Stimulated activated CD8-positive, alpha-beta memory T cell treated with anti-CD3 and anti-CD28 coated beads, Interleukin-4, amount 100 ng/mL, for 1 hour (primary cell): ENCODE measurements at places on chromosomes 11 and 22.

DNA sequence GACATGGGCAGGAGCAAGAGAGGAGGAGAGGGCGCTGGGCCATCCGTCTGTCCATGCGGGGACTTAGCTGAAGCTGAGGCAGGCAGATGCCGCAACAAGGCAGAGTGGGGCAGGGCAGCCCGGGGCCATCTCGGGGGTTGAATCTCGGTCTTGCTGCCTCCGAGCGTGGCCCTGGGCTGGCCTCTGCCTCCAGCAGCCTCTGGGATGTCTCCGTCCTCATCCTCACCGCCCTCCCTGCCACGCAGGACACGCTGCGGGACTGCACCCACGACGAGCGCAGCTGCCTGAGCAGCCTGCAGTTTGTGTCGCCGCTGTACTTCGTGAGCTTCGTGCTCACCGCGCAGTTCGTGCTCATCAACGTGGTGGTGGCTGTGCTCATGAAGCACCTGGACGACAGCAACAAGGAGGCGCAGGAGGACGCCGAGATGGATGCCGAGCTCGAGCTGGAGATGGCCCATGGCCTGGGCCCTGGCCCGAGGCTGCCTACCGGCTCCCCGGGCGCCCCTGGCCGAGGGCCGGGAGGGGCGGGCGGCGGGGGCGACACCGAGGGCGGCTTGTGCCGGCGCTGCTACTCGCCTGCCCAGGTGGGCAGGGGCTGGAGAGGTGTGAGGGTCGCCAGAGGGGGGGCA is 108.4 kb downstream of the CACNA1I start:
- DNase-seq, result no peak

DNA sequence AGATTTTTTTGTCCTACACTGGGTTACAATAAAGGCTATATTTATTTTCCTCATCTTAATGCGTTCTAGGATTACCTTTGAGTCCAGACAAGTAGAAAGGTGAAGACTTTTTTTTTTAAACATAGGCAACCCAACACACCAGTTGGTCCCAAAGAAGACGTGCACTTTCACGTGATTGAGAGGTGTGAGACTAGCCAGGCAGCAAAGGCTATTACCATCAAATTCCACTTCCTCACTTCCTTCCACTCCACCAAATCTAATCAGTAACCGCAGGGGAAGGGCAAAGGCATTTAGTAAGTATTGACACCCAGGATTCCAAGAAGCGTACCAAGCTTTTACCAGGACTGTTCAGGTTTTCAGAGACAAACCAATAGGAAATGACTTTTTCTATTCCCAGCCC is 109.3 kb downstream of the APIP start:
- no peak for DNase-seq

- no peak for DNase-seq
These were observed 241.3 kb upstream of the ZC3H12C start for GRCh38 chr11:109851780-109852390.

- DNase-seq, result no peak
These were observed 7.7 kb downstream of the ELF5 start for GRCh38 chr11:34505874-34506273.

- DNase-seq, result no peak
These were observed 64.4 kb downstream of the INSC start for GRCh38 chr11:15179167-15179566.

DNA sequence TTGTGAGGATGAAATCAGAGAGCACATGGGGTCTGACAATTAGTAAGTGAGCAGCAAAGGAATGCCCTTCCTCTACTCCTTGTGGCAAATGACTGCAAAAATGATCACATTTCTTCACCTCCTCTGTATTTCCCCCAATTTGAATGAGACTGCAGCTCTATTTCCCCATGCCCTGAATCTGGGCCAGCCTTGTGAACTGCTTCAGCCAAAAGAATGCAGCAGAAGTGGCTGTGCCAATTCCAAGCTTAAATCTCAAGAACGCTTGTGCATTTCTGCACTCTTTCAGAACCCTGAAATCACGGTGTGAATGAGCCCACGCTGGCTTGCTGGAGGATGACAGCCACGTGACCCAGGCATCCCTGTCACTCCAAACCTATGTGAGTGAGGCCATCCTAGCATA is 9.9 kb downstream of the SLC43A3 start:
- no peak for DNase-seq

DNA sequence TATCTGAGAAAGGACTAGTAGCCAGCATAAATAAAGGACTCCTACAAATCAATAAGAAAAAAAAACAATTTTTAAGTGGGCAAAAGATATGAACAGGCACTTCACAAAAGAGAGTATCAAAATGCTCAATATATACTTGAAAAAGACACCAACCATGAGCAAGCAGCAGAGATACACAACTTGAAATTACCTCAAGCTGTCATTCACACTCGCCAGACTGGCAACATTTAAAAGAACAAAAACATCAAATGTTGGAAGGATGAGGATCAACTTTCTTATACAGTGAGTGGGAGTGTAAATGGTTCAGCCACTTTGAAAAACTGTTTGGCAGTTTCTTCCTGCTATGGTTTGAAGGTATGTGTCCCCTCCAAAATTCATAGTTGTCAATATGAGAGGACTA is 23.9 kb upstream of the ELFN2 start:
- DNase-seq, result no peak

DNA sequence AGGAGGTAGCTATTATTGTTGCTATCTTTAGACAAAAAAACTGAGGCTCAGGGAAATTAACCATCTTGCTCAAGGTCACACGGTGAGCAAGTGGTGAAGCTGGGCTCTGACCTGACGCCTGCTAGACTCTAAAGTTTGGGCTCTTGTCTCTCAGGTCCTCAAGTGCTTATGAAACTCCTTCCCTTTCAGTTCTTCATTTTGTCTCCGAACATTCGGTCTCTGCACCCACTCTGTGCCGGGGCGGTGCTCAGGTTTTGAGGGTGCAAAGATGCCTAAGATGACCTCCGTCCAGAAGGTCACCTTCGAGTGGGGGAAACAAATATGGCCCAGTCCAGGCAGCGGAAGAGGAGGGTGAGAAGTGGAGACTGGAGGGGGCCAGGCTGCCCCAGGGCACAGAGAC is 16.0 kb downstream of the OVOL1 start:
- DNase-seq, result no peak

DNA sequence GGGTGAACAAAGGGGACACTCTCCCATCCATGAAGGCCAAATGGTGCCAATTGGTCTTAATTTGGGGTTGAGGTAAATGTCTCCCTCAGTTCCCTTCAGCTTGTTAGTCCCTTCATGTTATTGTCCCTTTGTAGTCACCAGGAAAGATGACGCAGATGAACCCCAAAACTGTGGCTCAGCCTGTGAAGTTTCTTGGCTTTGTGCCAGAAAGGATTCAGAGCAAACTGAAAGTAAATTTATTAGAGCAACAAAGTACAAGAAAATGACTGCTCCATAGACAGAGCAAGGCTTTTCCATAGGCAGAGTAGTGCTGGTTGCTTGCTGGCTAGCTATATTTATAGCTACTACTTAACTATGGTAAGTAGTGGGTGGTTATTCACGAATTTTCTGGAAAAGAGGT is 16.7 kb downstream of the OR4C3 start:
- no peak for DNase-seq

DNA sequence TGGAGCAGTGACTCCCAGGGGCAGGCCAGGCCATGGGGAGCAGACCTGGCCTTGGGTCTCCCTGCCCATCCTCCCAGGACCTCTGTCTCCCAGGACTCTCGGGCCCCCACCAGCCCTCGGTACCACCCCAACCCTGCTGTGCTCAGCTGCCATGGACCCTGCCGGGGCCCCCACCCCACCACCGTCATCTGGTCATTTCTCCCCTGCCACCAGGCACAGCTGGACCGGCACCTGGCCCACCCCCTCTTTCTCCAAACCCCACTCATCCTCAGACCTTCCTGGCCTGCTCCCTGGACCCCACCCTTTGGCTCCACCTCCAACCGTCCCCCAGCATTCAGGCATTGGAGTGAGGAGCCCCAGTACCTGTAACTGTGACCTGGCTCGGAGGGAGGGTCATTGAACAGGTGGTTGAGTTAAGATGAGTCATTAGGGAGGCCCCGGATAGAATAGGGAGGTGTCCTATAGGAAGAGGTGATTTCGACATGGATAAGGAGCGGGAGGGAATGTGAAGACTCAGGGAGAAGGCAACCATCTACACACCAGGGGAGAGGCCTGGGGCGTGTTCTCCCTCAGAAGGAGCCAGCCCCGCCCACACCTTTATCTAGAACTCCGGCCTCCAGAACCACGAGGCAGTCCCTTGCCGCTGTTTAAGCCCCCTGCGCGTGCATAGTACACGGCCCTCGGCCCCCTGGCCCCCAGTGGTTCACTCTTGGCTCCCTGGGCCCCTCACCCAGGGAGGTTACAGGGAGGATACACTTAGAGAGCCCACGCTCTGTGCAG is 1395.9 kb downstream of the BRD1 start:
- DNase-seq, result no peak

GRCh38 chr11:133343951-133344350 is 188.3 kb downstream of the OPCML start:
- no peak for DNase-seq

GRCh38 chr11:94007906-94008305 is 13.2 kb upstream of the HEPHL1 start:
- DNase-seq, result no peak

DNA sequence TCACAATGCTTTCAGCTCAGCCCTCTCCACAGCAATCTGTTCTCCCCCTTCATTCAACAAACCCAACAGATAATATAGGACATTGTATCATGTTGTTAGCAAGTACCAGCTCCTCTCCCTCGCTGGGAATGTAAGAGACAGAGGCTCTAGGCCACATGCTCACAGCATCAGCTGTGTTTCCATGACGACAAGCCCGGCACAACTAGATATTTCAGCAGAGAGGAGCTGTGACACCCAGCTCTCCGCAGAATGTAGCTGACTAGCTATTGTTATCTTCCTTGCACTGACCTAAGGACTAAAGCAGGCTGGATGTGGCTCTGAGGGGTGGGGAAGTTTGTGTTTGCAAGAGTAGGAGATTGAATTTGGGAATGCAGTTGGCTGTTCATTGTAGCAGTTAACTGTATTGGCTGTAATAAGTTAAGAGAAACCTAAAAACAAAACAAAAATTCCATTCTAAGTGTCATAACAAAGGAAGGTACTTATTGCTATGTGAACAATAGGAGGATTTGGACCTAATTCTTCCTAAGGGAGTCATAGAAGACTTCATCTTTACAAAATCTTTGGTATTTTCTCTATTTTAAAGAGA is 28.0 kb upstream of the RRAS2 start:
- DNase-seq, result no peak

DNA sequence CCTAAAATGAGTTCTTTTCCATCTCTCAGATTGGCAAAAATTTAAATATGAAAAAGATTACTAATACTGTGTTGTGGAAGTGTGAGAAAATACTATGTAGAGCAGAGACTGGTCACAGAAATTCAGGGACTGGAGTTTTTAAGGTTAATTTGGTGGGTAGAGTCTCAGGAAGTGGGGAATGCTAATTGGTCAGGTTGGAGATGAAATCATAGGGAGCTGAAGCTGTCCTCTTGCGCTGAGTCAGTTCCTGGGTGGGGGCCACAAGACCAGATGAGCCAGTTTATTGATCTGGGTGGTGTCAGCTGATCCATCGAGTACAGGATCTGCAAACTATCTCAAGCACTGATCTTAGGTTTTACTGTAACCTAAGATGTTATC is 29.4 kb upstream of the TMEM86A start:
- no peak for DNase-seq

GRCh38 chr11:8357505-8357888 is 93.8 kb upstream of the LMO1 start:
- no peak for DNase-seq

DNA sequence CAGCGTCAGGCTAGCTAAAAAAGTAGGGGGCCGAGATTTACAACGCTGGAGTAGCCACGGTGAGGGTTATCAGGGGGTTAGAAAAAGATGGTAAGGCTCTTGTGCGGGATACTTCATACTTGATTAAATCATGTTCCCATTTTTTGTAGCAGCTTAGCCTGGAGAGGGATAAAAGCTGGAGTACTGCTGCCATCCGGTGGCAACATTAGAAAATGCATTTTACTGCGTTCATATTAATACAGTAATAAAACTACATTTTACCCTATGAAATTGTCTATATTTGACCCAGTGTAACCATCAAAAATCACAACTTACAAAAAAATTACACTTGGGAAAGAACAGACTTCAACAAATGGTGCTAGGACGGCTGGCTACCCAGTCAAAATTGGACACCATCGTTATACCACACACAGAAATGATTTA is 17.3 kb downstream of the RPUSD4 start:
- no peak for DNase-seq

- no peak for DNase-seq
These were observed 14.3 kb downstream of the MOV10L1 start for GRCh38 chr22:50104141-50104544.

- DNase-seq, result no peak
These were observed 14.5 kb downstream of the THOC5 start for GRCh38 chr22:29539105-29539504.

DNA sequence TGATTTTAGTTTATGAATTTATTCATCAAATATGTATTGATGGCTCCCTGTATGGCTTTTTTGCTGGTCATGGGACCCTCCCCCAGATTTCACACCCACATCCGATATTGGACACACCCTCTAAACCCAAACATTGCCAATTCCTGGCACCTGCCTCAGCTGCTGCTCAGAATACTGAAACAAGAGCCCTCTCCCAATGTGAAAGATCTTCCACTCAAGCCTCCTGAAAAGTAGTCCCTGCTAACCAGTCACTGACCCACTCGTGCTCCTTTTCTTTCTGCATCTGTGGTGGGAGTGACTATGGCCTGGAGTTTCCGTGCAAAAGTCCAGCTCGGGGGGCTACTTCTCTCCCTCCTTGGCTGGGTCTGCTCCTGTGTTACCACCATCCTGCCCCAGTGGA is at the start of gene CLDN25:
CLDN25 (plus strand) TSS at position 301 of the 400 bp plus-strand sequence; CDS start at position 301, 0 bp downstream.
- no peak for DNase-seq

DNA sequence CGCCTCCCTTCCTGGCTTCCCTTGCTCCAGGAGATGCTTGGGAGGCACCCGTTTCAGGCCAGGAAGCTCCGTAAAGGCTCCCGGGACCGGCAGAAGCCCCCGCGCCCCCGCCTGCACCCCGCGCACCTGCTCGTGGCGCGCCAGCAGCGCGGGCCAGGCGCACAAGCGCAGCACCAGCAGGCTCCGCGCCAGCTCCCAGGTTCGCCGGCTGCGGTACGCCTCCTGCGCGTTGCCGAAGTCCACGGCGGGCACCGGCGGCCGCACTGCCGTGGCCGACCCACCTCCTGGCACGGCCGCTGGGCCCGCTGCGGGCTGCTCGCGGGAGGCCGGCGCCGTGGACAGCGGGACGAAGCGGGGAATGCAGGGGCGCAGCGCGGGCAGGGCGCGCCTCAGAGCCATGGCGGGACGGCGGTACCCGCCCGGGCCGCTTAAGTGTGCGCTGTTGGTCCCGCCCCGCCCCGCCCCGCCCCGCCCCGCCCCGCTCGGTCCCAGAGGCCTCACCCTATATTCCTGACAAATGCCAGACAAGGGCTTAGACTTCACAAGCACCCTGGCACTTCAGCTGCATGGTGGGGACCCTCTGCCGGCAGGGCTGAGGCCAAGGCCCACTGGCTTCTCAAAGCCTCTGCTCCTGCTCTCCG is at the start of gene PRODH:
PRODH (minus strand) TSS at position 405 of the 641 bp plus-strand sequence; CDS start at position 399, 6 bp downstream.
- no peak for DNase-seq

DNA sequence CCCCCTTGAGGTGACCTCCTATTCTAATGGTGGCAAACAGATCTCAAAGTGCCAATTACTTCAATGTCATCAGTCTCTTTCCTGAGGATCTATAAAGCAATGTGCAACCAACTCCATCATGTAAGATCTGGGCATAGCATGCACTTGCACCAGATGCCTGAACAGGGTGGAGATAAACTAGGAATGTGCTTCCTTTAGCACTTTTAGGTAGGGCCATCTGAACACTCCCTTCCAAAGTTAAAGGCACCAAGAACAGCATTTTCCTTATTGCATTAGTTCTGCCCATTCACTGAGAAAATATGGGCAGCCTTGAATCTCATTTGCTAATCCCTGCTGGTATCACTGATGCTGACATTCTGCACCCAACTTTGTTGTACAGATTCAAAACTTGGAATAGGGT is 112.0 kb downstream of the SGSM3 start:
- DNase-seq, result no peak
